ENCODE measurements at places on chromosomes 12 and 14.

DNA sequence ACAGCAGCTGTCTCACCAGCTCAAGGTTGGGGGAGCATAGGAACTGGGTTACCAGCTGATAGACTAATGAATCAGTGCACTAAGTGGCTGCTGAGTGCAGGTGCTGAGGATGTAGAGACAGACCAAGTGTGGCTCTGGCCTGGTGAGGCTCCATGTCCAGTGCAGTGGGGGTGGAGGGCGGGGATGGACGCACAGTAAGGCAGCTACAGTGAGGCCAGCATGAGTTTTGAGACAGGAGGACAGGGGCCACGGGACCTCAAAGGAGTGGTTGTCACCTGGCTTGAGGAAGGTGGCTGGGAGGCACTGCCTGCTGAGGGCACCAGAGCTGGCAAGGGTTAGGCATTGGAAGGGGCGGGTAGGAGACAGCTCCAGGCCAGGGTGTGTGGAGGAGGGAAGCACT, 37.0 kb downstream of the SYNE3 start:
- no peak for DNase-seq

- no peak for DNase-seq
Observed at GRCh38 chr14:94893411-94894160, 123.7 kb upstream of the GSC start.

GRCh38 chr12:46153268-46153872, 115.5 kb downstream of the SLC38A1 start:
- no peak for DNase-seq

GRCh38 chr14:101104485-101104884, 201.0 kb upstream of the RTL1 start:
- no peak for DNase-seq

GRCh38 chr12:13181375-13182070, 15.0 kb upstream of the EMP1 start:
- no peak for DNase-seq

- no peak for DNase-seq
Observed at GRCh38 chr12:455821-456220, 3.9 kb upstream of the B4GALNT3 start.

GRCh38 chr14:103529383-103530365, 678 bp downstream of the TRMT61A start:
- no peak for DNase-seq

- DNase-seq, result no peak
Observed at GRCh38 chr14:65462411-65462810, 49.9 kb downstream of the FUT8 start.

- no peak for DNase-seq
Observed at GRCh38 chr12:15971211-15971610, 60.1 kb downstream of the DERA start.

DNA sequence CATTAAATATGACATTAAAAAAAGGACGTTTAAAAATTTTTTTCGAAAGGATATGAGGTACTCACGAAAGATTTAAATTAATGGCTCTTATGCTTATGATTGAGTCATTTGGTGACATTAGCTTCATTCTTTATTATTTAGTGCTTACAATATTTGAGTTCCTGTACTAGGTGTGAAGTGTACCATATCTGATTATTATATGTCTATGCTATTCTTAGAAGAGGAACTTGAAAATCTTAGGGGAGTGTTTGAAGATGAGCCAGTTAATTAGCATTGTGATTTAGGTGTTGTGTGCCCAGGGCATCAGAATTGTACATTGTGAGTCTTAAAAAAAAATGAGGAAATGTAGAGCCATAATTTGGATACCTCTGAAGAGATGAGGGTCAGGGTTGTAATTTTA, 118.6 kb downstream of the FUT8 start:
- DNase-seq, result no peak

DNA sequence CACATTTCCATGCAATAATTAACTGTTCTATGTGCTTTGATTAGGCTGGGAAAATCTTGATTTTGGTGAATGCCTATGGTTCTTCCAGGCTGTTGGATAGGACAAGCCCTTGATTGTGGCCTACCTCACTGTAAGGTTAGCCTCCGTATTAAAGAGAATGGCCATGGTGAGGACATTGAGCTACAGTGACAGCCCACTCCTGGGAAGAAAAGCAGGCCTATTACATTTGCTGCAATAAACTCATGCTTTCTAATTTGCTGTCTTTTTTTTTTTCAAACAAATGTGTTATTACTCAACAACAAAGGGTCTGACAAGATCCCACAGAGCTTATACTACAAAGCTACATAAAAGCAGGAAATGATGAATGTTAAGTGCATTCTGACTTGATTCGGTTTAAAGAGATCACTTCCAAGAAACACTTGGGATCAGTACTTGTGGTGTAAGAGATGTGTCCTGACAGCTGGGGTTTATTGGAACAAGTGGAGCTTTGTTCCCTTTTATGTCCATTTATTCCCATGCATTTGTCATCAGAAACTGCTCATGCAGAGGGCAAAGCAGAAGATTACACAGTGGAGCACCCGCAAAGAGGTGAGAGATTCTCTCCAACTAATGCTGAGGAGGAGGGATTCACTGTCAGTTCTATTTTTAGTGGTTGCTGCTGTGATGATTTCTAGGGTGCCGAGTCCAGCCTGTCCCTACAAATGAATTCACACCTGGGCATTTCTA, 29.1 kb upstream of the KCNK10 start:
- DNase-seq, result no peak

GRCh38 chr12:56571121-56571520, 49.5 kb downstream of the RBMS2 start:
- no peak for DNase-seq

DNA sequence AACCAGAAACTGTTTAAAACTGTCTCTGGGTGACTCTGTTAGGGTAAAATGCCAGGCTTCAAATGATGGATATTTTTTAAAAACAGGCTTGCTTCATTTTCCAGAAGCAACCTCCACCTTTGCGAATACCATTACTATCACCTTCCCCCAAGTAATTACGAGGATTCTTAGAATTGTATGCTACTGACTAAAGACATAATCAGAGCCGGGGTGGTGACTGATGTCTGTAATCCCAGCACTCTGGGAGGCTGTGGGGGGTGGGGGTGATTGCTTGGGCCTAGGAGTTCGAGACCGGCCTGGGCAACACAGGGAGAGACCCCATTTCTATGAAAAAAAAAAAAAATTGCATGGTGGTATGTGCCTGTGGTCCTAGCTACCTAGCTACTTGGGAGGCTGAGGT, 38.3 kb downstream of the FGD6 start:
- no peak for DNase-seq

DNA sequence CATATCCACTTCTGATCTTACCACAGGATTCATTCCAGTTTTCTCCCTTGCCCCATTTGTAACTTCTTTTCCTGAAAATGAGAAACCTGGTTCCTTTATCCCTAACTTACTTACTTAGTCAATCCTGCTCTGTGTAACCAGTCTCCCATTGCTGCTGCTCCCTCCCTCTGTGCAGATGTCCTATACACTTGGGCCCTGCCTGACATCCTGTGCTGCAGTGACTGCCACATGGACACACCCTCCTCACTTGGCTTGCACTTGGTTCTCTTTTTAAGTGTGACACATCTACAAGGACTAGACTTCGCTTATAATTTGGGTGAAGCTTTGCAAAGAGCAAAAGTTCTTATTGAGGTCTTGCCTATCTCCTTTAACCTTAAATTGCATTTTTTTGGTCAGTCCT, 51.4 kb downstream of the FGD4 start:
- no peak for DNase-seq

DNA sequence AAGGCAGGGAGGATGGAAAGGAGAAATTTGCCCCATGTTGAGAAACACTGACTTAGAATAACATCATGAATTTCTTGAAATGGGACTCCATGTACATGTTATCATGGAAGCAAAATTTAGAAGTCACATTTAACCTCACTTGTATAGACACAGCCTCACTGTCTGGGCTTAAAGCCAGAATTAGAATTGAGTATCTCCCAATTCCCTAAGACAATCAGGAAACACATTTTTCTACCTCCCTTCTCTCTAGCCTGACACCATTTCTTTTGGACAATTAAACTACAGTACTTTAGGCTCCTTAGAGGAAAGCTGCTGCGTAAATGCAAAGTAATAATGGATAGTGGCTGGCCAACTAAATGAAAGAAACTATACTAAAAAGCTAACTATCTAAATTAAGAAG, 795.5 kb downstream of the C12orf50 start:
- DNase-seq, result no peak

- no peak for DNase-seq
Observed at GRCh38 chr14:37254411-37254947, 56.7 kb downstream of the MIPOL1 start.

GRCh38 chr12:51669271-51669670, 78.2 kb downstream of the SCN8A start:
- no peak for DNase-seq

GRCh38 chr14:94486883-94487282, 10.9 kb upstream of the SERPINA9 start:
- no peak for DNase-seq

- DNase-seq, result no peak
Observed at GRCh38 chr12:108799401-108800243, 57.8 kb downstream of the SSH1 start.

- no peak for DNase-seq
Observed at GRCh38 chr14:51609955-51610283, 41.8 kb upstream of the FRMD6 start.

GRCh38 chr12:70467918-70468733, 102.0 kb downstream of the KCNMB4 start:
- DNase-seq, result no peak

GRCh38 chr14:87131879-87132278, 861.1 kb downstream of the GALC start:
- DNase-seq, result no peak

GRCh38 chr14:90750701-90751100, 65.5 kb downstream of the TTC7B start:
- DNase-seq, result no peak

- peak; percentile 70 for DNase-seq
Observed at GRCh38 chr14:23034498-23035302, at the start of gene PSMB5. PSMB5 (minus strand) TSS chr14:23034900; CDS start chr14:23034881, 19 bp downstream.

GRCh38 chr12:46265734-46266133, 3.1 kb downstream of the SLC38A1 start:
- DNase-seq, result no peak

DNA sequence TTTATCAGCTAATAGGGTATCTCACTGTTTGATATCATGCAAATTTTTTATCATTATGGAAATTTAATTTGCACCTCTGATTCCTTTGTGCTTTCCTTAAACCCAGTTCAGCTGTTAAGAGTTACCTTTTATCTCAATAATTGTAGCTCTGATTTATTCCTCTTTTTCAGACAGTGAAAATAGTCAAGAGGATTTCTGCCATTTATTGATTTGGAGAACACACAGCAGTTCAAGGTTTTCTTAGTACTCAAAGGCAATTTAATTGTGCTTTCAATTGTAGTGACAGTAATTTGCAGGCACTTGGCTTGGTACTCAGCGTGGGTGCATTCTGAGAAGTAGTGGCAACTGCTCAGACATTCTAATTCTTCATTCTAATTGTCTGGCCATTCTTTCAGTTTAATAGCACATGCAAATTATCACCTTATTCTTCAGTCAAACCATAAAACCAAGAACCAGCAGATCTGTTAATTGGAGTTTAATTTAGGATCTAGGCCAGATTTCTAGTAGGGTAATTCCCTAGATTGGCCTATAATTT, 709.3 kb downstream of the RPS29 start:
- no peak for DNase-seq

GRCh38 chr12:91851741-91852477, 293.7 kb downstream of the BTG1 start:
- no peak for DNase-seq

GRCh38 chr14:23071921-23072539, 14.7 kb upstream of the CDH24 start:
- no peak for DNase-seq

DNA sequence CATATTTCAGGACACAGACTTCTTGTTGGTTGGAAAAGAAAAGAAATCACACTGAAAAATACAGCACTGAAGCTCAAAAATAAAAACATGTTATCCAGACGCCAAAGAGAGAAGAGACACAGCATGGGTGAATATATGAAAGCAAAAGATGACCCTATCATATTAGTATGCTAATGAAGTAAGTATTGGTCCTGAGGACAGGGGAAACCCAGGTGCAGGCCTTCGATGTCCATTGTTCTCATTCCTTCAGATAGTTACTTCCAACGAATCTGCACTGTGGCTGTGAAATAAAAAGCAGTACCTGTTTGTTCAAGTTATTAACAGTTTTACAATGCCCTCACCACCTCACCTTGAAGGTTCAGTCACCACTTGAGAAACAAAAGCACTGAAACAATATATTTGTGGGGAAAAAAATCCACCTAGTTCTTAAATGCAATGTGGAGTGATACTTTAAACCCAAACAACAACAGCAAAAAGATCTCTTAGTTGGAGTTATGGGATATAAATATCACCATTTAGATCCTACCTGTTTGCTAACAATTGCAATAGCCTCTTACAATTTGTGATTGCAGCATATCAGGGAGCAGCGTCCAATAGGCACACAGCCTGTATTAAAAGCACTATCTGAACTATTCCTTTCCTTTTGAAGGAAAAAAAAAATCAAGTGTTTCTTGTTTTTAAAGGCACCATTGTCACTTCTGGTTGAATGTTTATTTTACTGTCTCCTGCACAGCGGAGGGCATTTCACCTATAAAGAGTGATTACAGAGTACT, 188.1 kb downstream of the BCAT1 start:
- DNase-seq, result no peak

Data from T-helper 9 cell (primary cell).